ENCODE measurements at places on chromosomes 2 and 18.

GRCh38 chr2:20065885-20066602, 14.6 kb upstream of the LAPTM4A start:
- DNase-seq = peak; percentile 63

DNA sequence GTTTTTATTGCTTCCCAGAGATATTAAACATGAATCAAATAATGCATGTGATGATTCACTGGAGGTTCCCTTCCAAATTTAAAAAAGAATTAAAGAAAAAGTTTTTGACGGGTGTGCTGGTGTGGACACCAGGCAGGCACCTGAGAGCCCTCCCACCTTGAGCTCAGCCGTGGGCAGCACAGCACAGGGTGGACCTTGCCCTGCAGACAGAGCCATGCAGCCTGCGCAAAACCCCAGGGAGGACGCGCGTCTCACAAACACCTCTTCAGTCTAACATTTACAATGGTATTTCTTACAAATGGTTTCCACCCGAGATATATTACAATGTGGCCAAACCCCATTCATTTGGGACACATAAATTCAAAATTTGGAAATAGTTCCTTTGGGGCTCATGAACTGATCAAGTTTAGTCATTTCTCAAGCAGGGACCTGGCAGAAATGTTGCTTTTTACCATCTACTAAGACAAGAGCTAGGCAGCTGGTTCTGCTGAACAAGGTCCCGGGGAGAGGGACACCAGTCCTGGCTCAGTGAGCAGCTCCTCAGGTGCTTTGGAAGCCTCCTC, 45.4 kb downstream of the ODC1 start:
- DNase-seq = no peak

GRCh38 chr2:232053777-232054176, 92.3 kb downstream of the DIS3L2 start:
- no peak for DNase-seq

DNA sequence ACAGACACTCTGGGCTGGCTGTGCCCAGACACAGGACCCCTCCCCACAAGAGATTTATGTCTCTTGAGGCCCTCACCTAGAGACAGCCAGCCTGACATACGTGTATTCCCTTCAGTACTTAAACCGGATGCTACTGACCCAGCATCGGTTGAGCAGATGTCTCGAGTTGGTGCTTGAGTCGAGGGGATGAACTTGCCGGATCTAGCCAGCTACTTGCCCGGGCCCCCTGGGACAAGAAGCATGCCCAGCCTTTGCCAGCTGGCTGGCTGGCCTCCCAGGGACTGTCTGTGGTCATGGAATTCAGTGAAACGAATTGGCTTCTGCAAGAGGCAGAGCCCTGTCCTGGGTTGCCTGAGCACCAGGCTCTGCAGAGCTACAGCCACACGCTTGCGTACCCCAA, 36.0 kb downstream of the DNMT3A start:
- no peak for DNase-seq

DNA sequence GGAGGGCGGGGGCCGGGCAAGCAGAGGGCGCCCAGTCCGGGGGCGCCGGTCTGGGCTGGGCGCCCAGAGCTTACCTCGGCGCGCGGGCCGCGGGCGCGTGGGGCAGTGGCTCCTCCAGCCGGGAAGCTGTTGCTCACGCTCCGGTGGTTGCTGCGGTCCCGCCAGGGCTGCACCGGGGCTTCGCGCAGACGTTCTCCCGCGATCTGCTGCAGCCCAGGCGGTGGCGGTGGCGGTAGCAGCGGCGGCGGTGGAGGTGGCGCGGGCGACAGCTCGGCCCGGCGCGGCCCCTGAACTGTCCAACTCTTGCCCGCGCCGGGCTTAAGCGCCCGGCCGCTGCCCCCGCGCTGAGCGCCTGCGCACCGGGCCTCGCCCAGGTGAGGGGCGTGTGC, 391 bp downstream of the ZNF385B start:
- DNase-seq = peak; percentile 70

DNA sequence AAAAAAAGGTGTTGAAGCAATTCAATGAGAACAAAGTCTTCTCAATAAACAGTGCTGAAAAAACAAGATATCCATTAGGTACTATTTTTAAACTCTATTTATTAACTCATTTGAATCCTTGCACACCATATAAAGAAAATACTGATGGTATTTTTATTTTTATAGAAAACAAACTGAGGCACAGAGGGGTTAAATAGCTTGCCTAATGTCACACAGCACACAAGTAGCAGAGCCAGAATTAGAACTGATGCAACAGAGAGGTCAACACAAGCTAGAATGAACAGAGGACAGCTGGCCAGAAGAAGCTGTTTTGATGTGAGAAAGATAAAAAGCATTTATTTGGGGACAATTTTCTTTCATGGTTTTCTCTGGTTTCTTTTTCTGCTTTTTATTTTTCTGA, 99.4 kb upstream of the RGPD4 start:
- DNase-seq = no peak

DNA sequence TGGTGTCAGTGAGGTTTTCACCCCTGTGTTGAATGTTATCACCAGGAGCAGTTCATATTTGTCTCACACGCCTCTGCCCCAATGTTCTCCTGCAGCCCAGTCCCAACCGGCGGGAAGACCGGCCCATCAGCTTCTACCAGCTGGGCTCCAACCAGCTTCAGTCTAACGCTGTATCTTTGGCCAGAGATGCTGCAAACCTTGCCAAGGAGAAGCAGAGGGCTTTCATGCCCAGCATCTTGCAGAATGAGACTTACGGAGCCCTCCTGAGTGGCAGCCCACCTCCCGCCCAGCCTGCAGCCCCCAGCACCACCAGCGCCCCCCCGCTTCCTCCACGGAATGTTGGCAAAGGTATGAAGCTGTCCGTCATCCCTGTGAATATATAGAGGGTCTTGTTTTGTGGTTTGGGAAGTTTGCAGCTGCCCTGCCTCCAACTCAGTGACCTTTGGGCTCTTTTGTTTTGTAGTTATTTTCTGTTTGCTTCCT, 35.1 kb downstream of the ITGB1BP1 start:
- no peak for DNase-seq

DNA sequence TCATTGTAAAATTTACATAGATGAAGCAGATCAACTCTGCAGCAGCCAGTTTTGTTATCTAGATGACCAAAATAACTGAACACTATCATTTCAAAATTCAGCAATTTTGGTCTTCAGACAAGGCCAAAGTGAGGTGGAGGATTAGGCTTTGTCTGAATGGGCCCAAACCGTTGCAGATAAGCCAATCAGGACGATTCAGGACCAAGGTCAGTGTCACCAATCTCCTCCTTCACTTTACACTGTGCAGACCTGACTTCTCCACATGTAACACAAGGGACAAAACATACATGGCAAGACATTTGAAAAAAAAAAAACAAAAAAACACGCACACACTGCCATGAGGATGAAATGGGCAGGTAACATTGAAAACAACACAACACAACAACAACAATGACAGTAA, 211.2 kb downstream of the NAPG start:
- no peak for DNase-seq

GRCh38 chr2:228545748-228546145, 364.3 kb upstream of the SPHKAP start:
- DNase-seq = no peak

DNA sequence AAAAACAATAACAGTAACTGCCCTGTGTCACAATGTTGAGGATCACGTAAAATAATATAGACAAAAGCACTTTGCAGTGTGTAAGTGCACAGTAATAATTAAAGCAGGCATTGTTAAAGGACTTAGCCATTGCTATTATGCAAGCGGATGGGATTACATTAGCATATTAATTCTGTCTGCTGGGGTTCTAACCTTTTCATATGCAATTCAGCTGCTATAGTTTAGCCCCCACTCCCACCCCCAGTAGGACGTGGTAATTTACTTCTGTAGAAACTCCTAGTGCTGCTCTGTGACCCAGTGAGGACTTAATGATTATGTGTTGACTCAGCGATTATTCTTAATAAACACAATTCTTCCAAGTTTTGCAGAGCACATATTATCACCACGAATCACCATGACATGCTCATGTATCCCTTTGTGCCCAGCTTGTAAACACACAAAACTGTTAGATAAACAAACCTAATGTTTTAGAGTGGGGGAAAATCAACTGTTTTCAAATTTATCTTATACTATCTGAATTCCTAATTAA, 5.1 kb upstream of the ADAM23 start:
- no peak for DNase-seq

- DNase-seq = no peak
Observed at GRCh38 chr2:134142341-134142738, 111.5 kb upstream of the MGAT5 start.
